ENCODE measurements at places on chromosomes 11 and 22. TPM values are rescaled to one million over a fixed set of nuclear protein-coding genes. Genes with fewer than 3 reads are reported as not detected.

VPREB3 gene
- total RNA-seq, result not detected

KRTAP5-10 gene
- not detected for total RNA-seq

TCIRG1 gene
- 74.5 TPM for total RNA-seq

TMA7B gene
- total RNA-seq, result not detected

HIKESHI gene
- total RNA-seq, result 48.9 TPM

APOL4 gene
- 0.65 TPM for total RNA-seq

HORMAD2 gene
- not detected for total RNA-seq

TOMT gene
- not detected for total RNA-seq

TYMP gene
- 51.3 TPM for total RNA-seq

MMP26 gene
- total RNA-seq, result not detected

CCDC73 gene
- 0.19 TPM for total RNA-seq

TTC36 gene
- total RNA-seq, result 0.71 TPM

OR51I1 gene
- total RNA-seq, result not detected

DGAT2 gene
- total RNA-seq, result 19.0 TPM

OR8G1 gene
- not detected for total RNA-seq

MUC6 gene
- total RNA-seq, result not detected

APLNR gene
- total RNA-seq, result not detected

IGLL5 gene
- not detected for total RNA-seq

OR52I2 gene
- not detected for total RNA-seq

ANO3 gene
- total RNA-seq, result 0.07 TPM

KCNQ1 gene
- 1.6 TPM for total RNA-seq

PARVG gene
- not detected for total RNA-seq

ATM gene
- total RNA-seq, result 17.4 TPM

GP1BB gene
- total RNA-seq, result 15.0 TPM

MRGPRX3 gene
- 0.21 TPM for total RNA-seq

SLC37A2 gene
- total RNA-seq, result 26.1 TPM

SULT4A1 gene
- total RNA-seq, result 0.09 TPM

AQP11 gene
- total RNA-seq, result not detected

TUB gene
- 1.3 TPM for total RNA-seq

KCNJ1 gene
- total RNA-seq, result 0.07 TPM

F2 gene
- total RNA-seq, result not detected

IL17REL gene
- not detected for total RNA-seq

SLC22A6 gene
- total RNA-seq, result not detected

ASPHD2 gene
- 5.4 TPM for total RNA-seq

MS4A12 gene
- total RNA-seq, result not detected

CDC42BPG gene
- 15.9 TPM for total RNA-seq

NRXN2 gene
- not detected for total RNA-seq

SEPTIN3 gene
- not detected for total RNA-seq

OR4D5 gene
- not detected for total RNA-seq

SLC25A45 gene
- 0.56 TPM for total RNA-seq

CSRP3 gene
- not detected for total RNA-seq

OPCML gene
- not detected for total RNA-seq

APOL3 gene
- total RNA-seq, result not detected

MS4A7 gene
- not detected for total RNA-seq

C22orf31 gene
- total RNA-seq, result not detected

STT3A gene
- total RNA-seq, result 140 TPM

TECTA gene
- total RNA-seq, result 0.07 TPM

APOA4 gene
- total RNA-seq, result not detected

ART1 gene
- not detected for total RNA-seq

SLC22A12 gene
- not detected for total RNA-seq

CDC45 gene
- total RNA-seq, result 28.6 TPM

PTGDR2 gene
- total RNA-seq, result not detected

All from airway epithelial cell (primary cell).